Stimulated activated CD4-positive, alpha-beta T cell treated with anti-CD3 and anti-CD28 coated beads, Interleukin-1b, Interleukin-23, amount 100 ng/mL, for 48 hours (primary cell): ENCODE measurements at places on chromosomes 1 and 21.

- no peak for DNase-seq
These were observed 44.4 kb downstream of the RNF11 start for GRCh38 chr1:51280321-51280978.

DNA sequence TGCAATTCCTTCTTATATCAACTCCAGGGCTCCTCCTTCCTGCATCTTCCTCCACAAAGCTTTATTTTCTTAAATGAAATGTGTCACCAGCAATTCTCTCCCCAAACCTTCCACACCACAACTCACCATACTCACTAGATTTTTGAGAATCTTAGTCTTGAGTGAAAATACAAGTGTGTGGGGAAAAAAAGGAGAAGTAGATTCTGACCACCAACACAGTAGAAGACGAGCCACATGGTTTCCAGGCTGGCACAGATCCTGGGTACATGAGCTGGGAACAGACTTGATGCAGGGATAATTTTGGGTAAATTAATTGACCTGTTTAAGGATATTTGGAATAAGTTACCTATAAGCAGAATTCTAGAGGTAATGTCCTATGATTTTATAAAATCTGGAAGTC lies 72.8 kb upstream of the KCNJ15 start:
- no peak for DNase-seq

- no peak for DNase-seq
These were observed 8.2 kb upstream of the RNF223 start for GRCh38 chr1:1082239-1082775.

GRCh38 chr1:155177192-155177917 lies 3.7 kb downstream of the TRIM46 start:
- no peak for DNase-seq

- DNase-seq: no peak
These were observed 52.8 kb upstream of the FOXD3 start for GRCh38 chr1:63269571-63269970.

DNA sequence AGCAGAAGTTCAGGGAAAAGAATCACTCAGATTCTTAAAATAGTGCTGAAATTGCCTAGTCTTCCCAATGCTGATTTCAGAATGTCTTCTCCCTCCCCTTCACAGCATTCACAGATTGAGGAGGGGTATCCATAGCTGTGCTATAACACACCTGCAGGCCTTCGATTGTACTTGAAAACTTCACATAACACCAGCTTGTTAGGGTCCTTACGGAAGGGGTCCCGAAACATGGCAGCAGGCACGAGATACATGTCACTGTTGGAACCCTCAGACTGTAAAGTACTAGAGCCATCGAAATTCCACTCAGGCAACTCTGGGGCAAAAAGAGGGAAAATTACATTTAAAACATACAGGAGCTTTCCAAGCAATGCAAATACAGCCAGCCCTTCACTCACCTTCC lies 4.6 kb downstream of the GLUL start:
- DNase-seq: no peak

- DNase-seq: no peak
These were observed 3.6 kb downstream of the SCNN1D start for GRCh38 chr1:1283821-1284220.

- no peak for DNase-seq
These were observed 7.8 kb upstream of the H3-3A start for GRCh38 chr1:226054519-226055327.

DNA sequence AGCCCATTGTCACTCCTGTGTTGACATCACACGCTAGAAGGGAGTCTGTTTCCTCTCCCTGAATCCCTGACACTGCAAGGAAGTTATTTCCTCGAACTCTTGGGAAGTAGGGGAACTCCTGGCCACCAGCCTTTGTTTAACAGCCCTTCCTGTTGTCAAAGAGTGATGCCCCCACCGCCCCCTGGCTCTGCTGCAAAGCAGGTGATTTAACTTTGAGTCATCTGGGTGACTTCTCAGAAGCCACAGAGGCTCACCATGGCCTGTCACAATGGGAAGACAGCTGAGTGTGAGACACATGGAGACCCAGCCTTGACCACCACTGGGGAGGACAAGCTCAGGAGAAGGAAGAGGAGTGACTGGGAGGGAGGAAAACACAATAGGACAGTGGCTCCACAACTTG lies 182.8 kb downstream of the PSMG1 start:
- DNase-seq: peak; percentile 50

DNA sequence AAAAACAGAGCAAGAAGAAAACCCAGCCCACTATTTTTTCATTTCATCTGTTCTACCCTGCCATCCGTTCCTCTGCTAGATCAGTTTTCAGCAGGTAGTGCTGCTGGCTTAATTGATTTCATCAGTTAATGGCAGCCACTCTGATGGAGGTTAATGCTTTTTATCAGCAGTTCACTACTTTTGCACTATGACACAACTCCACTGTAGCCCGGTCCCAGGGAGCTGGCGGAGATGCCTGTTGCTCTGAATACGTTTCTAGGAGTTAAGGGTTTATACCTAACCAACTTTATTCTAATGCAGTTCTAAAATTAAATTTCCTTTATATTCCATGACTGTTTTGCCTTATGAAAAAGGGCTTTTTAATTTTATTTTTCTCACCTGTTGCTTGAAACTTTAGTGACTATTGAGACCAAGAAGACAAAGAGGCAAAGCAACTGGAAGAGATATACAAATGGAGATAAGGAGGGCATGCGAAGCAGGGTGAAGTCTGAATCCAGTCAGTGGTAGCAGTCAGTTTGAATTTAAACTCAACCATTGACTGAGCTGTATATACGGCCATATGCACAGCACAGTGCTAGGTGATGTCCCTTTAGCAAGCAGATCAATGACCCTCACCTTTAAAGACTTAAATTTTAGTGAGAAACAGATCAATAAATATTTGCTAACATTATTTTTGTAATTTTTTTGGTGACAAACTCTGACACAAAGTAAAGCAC lies 477.9 kb downstream of the LMO4 start:
- DNase-seq: no peak

DNA sequence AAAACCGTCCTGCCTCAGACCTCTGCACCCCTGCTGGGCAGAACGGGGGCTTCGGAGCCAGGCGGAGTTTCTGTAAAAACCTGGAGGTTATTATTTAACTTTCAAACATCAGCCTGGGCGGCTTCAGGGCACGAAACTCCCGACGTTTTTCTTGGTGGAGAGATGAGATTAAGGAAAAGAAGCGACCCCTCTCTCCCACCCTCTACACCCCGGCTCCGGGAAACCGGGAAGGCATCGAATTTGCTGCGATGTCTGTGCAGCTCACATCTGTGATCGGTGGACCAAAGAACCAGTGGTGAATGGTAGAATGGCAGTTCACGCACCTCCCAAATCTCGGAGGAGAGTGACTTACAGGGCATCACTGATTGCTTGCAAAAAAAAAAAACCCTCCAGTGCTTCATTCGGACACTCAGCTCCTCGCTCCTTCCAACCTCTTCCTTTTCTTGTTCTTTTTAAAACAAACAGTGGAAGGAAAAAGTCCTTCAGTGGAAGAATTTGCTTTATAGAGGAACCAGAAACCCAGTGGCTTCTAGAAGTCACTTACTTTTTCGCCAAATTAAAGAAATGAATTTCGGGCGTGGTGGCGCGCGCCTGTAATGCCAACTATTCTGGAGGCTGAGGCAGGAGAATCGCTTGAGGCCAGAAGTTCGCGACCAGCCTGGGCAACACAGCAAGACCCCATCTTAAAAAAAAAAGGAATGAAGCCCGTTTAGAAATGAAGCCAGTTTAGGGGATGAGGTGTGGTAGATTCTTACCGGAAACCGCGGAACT lies 884 bp downstream of the PHACTR4 start:
- peak; percentile 23 for DNase-seq

GRCh38 chr1:87402241-87403002 lies 73.7 kb downstream of the LMO4 start:
- DNase-seq: no peak

GRCh38 chr1:152188673-152189591 lies 29.9 kb upstream of the RPTN start:
- DNase-seq: peak; percentile 81

GRCh38 chr1:58293388-58293787 lies 253.1 kb downstream of the OMA1 start:
- no peak for DNase-seq

DNA sequence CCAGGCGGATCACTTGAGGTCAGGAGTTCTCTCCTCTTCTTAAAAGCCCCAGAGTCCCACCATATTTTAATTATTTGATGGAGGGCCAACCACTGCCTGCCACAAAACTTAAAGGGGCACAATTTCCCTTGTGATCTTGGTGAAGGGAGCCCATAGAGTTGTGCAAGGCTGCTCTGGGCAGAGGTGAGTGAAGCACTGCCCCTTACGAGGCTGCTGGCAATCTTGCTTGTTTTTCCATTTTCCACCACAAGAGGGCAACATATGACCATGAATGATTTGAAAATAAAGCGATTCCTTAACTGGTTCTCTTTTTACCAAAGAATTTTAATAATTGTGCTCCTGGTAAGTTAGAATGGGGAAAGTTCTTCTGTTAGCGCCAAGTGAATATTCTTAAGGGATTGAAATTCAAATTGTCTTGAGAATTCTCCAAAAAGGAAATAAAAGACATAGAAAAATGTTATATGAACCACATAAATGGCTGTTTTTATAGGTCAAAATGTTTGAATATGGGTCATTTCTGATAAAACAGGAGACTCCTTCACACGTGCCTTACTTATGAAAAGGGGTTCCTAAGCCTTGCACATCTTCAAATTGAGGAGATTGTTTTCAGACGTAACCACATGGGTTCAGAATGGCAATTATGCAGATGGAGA lies 22.7 kb downstream of the PGM1 start:
- peak; percentile 44 for DNase-seq

GRCh38 chr21:33232291-33233034 lies 2.7 kb downstream of the IFNAR2 start:
- DNase-seq: no peak

- no peak for DNase-seq
These were observed 106.0 kb downstream of the NOS1AP start for GRCh38 chr1:162175379-162176081.

DNA sequence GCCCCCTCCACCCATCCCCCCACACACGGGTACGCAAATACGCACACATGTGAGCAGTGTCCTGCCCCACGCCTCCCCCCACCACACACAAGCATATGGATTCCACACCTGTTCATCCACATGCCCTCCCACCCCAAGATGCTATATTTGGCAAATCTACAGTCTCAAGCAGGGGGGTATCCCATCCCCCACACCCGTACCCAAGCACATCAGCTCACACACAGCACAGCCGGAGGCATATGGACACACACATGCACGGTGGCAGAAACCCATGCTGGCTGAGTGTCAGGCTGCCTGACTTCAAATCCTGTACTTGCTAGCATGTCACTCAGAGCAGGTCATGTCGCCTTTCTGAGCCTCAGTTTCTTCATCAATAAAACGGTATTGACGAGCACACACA lies 10.6 kb downstream of the COL16A1 start:
- no peak for DNase-seq

DNA sequence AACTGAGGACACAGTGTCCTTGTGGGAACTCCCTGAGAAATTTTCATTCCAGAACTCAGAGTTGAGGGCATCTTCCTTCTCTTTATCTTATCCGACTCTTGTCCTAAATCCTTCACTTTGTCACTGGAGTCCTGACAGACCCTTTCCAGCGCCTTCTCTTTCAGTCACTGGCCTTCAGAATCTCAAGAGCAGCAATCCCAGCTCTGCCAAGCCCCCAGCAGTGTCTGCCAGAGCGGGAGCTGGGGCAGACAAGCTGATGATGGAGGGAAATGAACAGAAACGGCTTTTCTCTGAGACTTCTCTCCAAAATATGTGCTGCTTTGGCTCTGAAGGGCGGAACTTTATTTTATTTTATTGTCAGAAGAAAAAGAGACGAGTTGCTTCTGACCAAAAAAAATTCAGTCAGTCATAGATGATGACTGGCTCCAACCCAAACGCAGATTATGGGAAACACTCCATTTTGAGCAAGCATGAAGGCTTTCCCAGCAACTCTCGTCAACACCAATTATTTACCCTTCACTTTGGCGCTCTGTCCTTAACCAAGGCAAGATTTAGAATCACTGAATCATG lies 32.2 kb downstream of the MIS18A start:
- no peak for DNase-seq

DNA sequence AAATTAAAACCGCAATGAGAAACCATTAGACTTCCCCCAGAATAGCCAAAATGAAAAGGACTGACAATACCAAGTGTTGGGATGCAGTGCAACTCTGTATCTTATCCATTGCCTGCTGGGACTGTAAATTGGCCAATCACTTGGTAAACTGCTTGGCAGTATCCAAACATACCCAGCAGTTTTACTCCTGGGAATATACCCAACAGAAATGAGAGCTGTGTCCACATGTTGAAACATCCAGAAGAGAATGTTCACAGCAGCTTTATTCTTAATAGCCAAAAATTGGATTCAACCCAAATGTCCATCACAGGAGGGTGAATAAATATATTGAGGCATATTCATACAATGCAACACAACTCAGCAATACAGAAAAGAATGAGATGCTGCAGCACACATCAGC lies 13.7 kb upstream of the FAM20B start:
- no peak for DNase-seq

DNA sequence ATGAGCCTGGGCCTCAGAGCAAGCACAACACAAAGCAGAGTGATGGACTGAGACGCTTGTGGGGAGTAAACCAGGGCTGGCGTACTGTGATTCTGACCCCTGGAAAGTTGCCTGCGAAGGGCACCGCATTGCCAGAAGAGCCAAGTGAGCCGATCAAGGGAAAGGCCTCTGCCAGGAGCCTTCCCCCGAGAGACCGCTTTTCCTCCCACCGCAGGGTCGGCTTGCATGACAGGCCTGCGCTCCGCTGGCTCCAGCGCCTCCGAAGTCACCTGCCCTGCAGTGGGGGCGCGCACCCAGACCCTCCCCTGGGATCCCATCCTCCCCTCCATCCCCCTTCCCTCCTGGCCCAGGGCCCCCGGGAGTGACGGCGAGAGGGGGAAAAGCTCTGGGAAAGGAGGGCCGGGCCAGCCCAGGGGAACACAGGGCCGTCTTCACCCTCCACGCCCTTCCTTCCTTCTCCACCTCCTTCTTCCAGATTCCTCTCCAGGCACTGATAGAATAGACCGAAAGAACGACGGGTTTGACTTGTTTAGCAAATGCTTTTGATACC lies 165.0 kb downstream of the TRIM33 start:
- DNase-seq: no peak

DNA sequence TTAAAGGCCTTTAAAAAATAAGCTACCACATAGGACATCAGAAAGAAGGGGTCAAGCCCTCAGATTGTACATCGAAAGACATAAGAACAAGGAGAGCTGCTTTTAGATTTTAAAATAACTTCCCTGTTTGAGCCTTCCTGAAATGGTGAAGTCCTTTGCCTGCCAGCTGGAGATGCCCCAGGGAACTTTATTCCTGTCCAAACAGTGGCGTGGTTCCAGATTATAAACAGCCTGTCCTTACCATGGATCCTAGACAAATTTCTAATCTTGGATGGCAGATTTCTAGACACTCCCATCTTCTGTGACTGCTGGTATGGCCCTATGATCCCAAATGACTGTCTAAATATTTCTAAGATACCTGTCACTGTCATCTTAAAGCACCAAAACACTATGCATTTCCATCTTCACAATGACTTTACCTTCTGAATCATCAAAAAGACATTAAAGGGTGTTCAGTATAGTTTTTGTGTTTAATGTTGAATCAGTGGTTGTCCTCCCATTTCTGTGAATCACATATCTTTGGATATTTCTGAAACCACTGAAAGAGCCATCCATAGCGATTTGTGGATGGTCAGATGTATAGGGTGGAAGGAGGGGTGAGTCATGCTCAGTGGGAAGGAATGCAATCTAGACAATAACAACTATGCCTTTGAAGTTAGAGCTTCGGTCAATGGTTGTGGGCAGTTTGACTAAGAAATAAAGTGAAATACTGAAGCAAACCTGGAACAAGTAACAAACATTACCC lies 23.2 kb downstream of the ILDR2 start:
- no peak for DNase-seq
